ENCODE measurements at places on chromosomes 2 and 18.

DNA sequence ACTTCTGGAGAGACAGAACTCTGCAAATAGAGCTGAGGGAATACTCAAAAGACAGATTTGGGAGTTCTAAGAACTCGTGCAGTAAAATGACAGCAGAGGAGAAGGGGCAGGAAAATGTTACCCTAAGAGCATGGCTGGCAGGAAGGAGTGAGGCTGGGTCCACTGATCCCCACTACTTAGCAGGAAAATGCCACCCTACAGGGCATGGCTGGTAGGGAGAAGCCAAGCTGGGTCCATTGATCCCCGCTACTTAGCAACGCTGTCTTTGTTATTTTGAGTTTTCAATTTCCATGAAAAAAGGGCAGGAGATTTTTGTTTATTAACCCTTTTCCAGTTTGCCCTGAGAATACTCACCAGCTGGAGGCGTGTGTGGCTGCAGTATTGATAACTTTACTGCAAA, 100.3 kb upstream of the TMEM200C start:
- no peak for DNase-seq

GRCh38 chr2:143422681-143423080, 293.5 kb downstream of the ARHGAP15 start:
- no peak for DNase-seq

DNA sequence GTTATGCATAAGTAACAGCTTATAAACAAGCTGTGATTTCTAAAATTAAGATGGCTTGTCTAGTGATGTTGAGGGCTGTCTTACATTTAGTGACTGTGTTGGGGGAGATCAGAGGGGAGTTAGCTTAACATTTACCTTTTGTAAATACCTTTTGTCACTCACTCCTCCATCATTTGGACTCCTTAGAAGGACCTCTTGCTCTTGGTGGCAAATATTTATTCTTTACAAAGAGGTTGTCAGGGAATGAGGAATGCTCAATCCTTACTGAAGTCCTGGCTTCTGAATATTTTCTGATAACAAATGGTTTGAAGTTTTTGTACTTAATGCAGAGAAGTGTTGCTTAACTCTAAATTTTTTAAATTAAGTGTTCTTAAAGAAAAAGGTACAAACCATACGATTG, 438.8 kb upstream of the FAM98A start:
- no peak for DNase-seq

DNA sequence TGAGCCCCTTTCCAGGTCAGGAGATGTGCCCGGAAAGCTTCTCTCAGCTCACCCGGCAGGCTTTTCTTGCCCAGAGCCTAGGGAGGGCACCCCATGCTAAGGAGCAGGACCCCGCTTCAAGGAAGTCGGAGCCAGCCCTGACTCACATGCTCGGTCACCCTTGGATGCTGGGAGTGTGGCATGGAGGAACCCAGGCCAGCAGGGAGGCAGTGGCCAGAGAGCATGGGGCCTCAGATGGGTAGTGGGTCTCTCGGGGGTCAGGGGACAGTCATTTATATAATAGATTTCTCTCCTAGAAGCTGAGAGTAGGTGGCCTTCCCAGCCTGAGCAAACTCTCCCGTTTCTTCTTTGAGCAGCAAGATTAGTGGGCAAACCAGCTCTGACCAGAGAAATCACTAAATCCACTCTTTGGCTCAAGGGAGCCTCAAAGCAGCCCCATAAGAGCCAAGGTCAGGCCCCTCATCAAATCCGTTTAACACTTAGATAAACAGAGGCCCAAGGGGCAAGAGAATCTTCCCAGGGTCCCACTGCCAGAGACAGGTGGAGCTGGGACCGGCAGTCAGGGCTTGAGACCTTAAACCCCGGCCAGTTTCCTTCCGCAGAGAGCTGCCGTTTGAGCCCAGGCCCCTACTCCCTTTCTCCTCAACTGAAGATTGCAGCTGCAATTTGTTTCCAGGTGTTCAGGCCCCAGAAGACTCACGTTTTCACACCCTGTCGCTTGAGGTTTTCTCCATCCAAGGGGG, 113.1 kb downstream of the CYP26B1 start:
- no peak for DNase-seq

DNA sequence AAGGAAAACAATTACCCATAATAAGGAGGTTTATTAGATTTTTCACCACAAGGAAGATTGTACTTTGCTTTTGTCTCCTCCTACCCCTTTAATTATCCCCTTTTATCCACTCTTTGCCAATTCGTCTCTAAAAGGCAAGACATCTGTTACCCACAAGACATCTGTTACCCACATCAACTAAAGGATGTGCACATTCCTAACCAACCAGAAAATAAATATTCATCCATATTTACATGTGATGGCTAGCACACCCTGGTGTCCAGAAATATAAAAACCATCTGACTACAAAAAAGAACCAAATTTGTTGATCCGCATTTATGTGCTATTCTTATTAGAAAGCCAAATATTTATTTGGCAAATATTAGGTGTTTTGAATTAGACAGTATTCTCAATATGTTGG, 35.7 kb downstream of the ACVR1C start:
- no peak for DNase-seq

DNA sequence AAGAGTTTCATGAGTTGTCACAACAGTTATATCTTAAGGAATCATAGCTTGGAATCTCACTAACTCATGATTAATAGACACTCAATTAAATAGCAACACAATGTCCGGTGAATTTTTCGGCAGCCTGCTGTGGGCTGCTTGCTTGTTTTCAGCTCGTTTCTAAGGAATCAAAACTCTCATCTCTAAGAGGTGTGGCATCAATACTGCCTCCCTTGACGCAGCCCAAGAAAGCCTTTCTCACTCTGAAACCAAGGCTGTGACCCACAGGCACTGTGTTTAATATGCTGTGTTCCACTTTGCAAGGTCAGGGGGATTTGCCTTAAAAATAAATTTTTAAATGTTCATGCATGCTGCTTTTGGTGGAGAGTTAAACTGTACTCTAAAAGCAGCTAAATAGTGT, 5.4 kb downstream of the DCC start:
- no peak for DNase-seq

DNA sequence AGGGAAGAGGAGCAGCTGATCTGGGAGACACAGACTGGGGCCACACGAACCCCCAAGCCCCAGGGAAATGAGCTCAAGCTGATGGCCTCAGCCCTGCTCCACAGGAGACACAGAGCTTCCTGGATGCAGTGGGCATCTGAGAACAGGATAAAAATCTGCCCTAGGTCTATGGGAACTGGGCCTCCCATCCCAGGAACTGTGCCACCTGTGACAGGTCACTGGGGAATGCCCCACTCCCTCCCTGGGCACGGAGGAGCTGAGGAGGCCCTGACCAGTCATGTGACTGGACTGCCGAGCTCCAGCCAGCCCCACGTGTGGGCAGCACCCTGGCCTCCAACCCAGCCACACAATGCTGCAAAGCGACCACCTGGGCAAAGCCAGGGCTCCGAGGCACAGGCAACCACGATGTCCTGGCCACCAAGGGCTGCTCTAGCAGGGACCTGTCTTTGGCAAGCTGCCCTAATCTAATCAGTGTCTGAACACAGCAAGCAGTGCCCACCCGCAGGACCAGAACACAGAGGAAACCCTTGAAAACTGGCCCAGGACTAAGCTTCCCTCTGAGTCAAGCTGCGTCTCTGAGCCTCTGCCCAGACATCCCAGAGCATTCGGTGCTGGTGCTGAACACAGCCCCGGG, 57.8 kb upstream of the ID2 start:
- no peak for DNase-seq

DNA sequence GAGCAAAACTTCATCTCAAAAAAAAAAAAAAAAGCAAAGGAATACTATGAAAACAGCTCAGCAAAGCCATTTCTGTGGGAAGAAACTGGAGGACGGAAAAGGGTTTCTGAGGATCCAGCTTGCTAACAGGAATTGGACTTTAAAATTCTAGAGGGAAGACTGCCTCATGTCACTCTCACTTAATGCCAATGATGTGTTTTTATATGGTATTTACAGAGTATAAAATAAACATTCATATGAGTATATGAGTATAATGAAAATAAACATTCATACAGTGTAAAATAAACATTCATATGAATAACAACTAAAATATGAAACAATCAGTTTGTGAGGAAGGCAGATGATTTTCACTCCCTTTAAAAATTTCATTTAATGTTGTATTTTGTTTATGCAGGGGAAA, 43.9 kb downstream of the CHMP3 start:
- no peak for DNase-seq

GRCh38 chr2:126208266-126208665, 447.7 kb upstream of the GYPC start:
- DNase-seq, result no peak

- no peak for DNase-seq
These were observed 96.7 kb upstream of the ACAA2 start for GRCh38 chr18:49910019-49910418.

GRCh38 chr18:3605954-3606443, 156.0 kb downstream of the TGIF1 start:
- peak; percentile 19 for DNase-seq

DNA sequence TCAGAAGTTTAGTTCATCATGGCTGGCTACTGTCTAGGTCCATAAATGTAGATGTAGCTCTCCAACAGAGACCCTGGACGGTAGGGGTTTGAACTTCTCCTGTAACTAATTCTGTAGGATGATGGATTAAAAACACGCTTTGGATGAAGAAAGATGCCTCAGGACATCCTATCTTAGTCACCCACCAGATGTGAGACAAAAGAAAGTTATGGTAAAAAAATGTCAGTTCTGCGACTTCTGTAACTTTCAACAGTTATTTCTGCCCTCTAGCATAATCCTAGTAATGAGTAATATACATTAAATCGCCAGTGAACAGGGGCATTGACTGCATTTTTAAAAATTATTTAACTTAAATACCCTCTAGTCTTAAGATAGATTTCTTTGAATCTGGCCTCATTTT, 210.1 kb upstream of the LRATD1 start:
- DNase-seq, result no peak

- DNase-seq, result no peak
These were observed 6.3 kb upstream of the RAB31 start for GRCh38 chr18:9701609-9702349.

DNA sequence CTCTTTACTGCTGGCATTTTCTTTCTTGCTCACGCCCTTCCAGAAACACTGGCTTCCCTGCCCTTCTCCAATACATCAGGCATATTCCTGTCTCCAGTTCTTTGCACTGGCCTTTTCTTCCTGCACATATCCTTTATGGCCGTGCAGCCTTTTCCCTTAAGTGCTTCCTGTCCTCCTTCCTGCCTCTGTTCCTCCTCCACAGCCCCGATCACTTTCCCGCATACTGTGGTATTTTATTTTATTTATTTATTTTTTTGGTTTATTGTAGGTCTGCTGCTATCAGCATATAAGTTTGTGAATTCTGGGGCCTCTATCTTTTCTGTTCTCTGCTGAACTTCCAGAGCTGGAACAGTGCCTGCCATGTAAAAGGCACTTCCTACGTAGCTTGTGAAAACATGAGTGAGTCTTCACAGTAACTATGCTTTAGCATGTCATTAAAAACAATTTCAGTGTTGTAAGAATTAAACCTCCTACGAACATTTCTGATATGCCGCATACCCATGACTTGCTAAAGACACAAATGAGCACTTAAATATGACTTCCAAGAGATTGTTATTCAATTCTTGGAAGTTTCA, 289.1 kb downstream of the TRIB2 start:
- no peak for DNase-seq

DNA sequence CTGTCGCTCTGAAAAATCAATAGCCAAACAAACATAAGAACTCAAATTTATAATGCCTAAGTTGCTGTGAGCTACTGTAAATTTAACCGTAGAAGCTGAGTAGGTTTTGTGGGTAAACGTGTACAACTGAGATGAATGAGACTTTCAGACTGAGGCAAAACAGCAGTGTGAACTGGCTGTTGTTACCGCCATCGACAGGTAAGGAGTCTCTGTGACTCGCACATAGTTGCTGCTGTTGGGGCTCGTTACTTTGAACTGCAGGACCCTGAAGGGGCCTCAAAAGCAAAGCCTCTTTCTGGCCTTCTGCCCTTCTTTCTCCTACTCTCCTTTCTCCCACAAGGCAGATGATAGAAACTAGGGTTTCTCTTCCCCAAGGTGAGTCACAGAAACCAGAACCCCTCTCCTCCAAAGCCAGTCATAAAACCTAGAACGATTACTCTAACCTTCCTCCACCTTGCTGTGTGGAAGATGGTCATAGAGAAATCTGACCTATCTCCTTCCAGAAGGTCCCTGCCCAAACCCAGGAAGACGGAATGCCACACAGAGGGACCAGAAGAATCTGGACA, 101.2 kb downstream of the DLGAP1 start:
- DNase-seq, result peak; percentile 40

DNA sequence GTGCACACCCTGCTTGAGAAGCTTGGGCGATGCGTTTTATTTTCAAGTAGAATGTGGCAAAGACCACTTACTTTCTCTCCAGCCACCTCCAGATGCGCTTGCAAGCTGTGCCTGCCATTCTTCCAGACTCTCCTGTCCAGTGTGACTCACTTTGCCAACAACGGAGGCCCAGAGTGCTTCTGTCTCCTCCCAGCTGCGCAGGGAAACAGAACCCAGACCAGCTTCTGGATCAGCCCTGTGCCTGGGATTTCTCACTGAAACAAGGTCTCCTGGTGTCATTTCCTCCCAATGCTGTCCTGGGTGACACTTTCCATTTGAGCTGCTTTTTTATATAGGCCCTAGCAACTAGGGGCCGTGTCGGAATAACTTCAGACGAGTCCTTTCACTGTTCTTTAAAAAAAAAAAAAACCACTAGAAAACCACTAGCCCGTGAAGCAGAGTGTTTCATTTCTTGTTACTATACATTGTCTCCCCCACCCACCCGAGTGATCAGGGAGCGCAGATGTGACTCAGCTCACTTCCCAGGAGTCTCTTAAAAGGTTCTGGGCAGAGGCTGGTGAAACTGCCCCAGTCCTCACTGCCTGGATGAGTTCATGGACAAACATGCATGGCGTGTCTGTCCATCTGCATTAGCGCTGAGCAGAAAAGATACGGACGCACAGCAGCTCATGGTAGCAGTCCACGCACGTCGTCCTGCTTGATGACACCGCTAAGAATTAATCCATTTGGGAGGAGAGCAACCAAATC, 25.3 kb upstream of the RPL31 start:
- DNase-seq, result no peak

- no peak for DNase-seq
These were observed 59.1 kb downstream of the HS6ST1 start for GRCh38 chr2:128259585-128259984.

DNA sequence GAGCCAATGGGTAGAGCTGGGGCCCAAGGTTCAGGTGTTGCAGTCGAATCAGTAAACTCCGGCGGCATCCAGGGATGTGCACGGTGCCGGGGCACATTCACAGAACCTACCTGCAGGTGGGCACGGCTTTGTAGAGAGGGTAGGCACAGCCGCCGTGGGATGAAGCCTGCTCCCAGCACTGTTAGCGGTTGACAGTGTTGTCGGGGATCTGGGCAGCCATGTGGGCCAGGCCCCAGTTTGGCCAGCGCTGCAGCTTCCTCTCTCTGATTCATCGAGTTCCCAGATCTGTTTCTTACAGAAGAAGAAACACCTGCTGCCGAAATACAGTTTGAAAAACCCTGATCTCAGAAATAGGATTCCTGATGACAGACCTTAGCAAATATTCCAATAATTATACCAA, 274.8 kb downstream of the AGAP1 start:
- DNase-seq, result no peak

DNA sequence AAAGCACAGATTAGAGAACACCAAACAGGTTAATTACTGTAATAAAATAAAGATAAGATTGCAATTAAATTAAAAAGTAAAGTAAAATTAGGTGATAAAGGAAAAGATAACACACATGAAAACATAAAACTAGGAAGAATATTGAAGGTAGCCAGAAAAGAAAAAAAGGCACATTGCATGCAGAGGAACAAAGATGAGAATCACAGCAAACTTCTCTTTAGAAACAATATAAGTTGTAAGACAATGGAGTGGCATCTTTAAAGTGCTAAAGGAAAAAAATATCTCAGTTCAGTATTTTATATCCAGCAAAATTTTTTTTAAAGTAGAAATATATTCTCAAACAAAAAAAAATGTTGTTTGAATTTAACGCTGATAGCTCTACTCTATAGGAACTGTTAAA, 366.0 kb downstream of the CPS1 start:
- no peak for DNase-seq
